ENCODE measurements at places on chromosomes 12 and 14. TPM values are rescaled to one million over a fixed set of nuclear protein-coding genes. Genes with fewer than 3 reads are reported as not detected.

The WNT1 gene
- not detected for total RNA-seq

The RERGL gene
- 6.3 TPM for total RNA-seq

The LRP1-AS gene
- not detected for total RNA-seq

The VAMP1 gene
- total RNA-seq = 19.0 TPM

The C12orf60 gene
- 0.87 TPM for total RNA-seq

The RPGRIP1 gene
- 0.90 TPM for total RNA-seq

The PRH2 gene
- 14.4 TPM for total RNA-seq

The JAG2 gene
- total RNA-seq = 7.4 TPM

- no peaks in the 10 kb centered on the region for H3K4me1 ChIP-seq
- DNase-seq = no peak
- H3K27me3 ChIP-seq = no peaks in the 10 kb centered on the region
- H3K27ac ChIP-seq = no peak overlapping the region
- H3K36me3 ChIP-seq = peaks cover 9% of the 10 kb centered on the region
These were observed 107.9 kb downstream of the TRAFD1 start for GRCh38 chr12:112233242-112233641.

- H3K27ac ChIP-seq = no peak overlapping the region
- no peaks in the 10 kb centered on the region for H3K4me1 ChIP-seq
- DNase-seq = no peak
- no peaks in the 10 kb centered on the region for H3K27me3 ChIP-seq
These were observed 476.6 kb downstream of the DIO2 start for GRCh38 chr14:79734656-79735055.

DNA sequence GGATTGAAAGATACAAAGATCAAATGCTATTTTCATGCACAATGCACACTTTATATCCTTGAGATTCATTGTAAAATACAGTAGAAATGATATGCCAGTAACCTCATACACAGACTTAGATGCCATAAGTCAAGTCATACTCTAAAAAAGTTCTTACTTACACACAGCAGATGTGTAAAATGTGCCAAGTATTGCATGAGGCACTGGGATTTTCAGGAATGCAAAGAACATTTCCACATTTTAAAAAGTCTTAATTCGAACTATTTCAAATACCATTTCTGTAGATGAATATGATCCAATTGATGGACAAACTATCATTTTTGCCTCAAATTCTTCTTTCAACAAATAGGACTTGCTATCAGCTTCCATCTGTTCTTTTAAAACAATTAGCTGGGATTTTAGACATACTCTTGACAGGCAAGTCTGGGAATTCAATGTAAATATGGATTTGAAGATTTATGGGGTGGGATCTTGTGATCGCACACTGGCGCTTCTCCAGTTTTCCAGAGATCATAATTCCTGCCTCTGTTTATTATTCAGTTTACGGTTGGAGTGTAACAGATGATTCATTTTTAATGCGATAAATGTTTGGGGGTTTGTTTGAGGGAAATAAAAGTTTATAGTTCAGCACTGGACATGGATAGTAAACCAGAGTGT lies 183.8 kb downstream of the PAX9 start:
- no peak for DNase-seq
- no peaks in the 10 kb centered on the region for H3K27me3 ChIP-seq
- no peak overlapping the region for H3K4me3 ChIP-seq

- no peak for DNase-seq
- no peaks in the 10 kb centered on the region for H3K27me3 ChIP-seq
- no peaks in the 10 kb centered on the region for H3K36me3 ChIP-seq
These were observed 7.4 kb downstream of the CDKN1B start for GRCh38 chr12:12724421-12725085.

DNA sequence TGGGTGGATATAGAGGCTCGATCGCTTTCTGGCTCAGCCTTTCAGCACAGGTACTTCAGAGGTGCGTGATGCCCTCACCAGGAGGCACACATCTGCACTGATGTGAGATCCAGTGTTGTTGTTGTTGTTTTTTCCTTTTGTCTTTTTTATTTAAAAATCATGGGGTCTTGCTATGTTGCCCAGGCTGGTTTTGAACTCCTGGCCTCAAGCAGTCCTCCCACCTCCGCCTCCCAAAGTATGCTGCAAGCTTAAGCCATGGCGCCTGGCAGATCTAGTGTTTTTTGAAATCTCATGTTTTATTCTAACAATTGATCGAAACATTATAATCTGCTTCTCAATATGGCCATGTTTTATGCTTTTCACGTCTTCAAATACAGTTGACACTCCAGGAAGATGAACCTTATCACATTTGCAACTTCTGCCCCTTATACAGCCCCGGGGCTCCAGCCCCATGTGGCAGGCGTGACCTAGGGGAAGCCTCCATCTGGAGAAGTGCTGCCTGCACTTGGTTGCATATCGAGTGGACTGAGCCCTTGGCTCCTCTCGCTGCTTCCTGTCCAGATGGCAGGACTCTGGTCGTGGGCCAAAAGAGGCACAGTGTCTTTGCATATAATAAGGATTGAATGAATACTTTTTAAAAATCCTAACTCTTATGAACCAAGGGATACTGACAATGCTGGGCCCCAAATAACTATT lies 71.7 kb downstream of the TRAF3 start:
- H3K36me3 ChIP-seq = no peaks in the 10 kb centered on the region
- no peak for DNase-seq
- no peak overlapping the region for H3K4me3 ChIP-seq

- DNase-seq = no peak
- H3K27ac ChIP-seq = no peak overlapping the region
- peaks cover 21% of the 10 kb centered on the region for H3K27me3 ChIP-seq
- H3K4me1 ChIP-seq = peaks cover 53% of the 10 kb centered on the region
These were observed 8.5 kb downstream of the DHH start for GRCh38 chr12:49086116-49086515.

DNA sequence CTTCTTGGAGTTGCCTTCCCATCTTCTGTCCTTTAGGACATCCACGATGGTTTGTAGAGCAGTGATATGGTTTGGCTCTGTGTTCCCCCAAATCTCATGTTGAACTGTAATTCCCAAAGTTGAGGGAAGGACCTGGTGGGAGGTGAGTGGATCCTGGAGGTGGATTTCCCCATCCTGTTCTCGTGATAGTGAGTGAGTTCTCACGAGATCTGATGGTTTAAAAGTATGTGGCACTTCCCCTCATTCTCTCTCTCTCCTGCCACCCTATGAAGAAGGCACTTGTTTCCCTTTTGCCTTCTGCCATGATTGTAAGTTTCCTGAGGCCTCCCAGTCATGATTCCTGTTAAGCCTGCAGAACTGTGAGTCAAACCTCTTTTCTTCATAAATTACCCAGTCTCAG lies 99.2 kb downstream of the BRMS1L start:
- H3K27ac ChIP-seq = no peak overlapping the region
- no peaks in the 10 kb centered on the region for H3K36me3 ChIP-seq
- DNase-seq = no peak

GRCh38 chr12:18492372-18493025 lies 231.2 kb downstream of the PIK3C2G start:
- H3K27ac ChIP-seq = no peak overlapping the region
- H3K4me1 ChIP-seq = no peaks in the 10 kb centered on the region
- no peaks in the 10 kb centered on the region for H3K27me3 ChIP-seq
- no peaks in the 10 kb centered on the region for H3K36me3 ChIP-seq

GRCh38 chr12:69345742-69346141 lies 2.4 kb upstream of the LYZ start:
- DNase-seq = no peak
- H3K4me3 ChIP-seq = no peak overlapping the region
- no peaks in the 10 kb centered on the region for H3K36me3 ChIP-seq
- no peaks in the 10 kb centered on the region for H3K4me1 ChIP-seq

DNA sequence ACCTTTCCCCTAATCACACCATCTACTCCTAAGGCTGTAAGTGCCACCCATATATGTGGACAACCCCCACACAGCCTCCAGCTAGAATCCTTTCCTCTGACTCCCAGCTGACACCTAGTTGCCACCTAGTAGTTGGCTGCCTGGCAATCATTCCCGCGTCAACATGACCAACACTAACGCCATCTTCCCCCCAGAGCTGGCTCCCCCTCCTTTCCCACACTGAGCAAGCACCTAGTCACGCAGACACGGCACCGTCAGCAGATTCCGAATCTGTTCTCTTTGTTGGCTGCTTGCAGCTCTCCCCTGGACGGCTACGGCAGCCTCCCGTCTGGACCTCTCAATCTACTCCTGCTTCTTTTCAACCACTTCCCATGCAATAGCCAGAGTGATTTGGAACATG lies 27.7 kb downstream of the UBR7 start:
- DNase-seq = no peak
- peaks cover 5% of the 10 kb centered on the region for H3K36me3 ChIP-seq
- H3K4me3 ChIP-seq = no peak overlapping the region

DNA sequence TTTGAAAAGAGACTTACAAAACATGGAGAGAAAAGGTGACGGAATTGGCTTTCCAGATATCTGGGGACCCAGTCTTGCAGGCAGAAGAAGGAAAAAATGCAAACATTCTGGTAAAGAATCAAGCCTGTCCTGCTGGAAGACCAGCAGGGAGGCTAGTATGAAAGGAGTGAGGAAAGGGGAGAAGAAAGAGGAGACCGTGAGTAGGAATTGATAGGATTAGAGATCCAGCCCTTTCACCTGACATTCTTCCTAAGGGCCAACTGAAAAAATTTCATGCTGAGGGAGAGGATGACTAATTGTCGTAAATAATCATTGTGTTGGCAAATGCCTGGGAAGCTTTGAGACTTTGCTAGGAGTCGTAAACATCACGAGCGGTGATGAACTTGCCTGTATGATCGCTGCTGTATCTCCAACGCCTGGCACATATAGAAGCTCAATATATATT lies 12.1 kb downstream of the BHLHE41 start:
- H3K4me1 ChIP-seq = peaks cover 49% of the 10 kb centered on the region
- H3K4me3 ChIP-seq = no peak overlapping the region
- H3K27me3 ChIP-seq = no peaks in the 10 kb centered on the region
- H3K27ac ChIP-seq = no peak overlapping the region
- DNase-seq = no peak

- no peaks in the 10 kb centered on the region for H3K36me3 ChIP-seq
- no peak for DNase-seq
- H3K27ac ChIP-seq = no peak overlapping the region
- no peaks in the 10 kb centered on the region for H3K27me3 ChIP-seq
- H3K4me3 ChIP-seq = no peak overlapping the region
These were observed 146.1 kb downstream of the C12orf75 start for GRCh38 chr12:105476616-105477015.

GRCh38 chr14:72855913-72856312 lies 38.0 kb downstream of the DPF3 start:
- no peak for DNase-seq
- no peaks in the 10 kb centered on the region for H3K4me1 ChIP-seq
- no peak overlapping the region for H3K4me3 ChIP-seq
- H3K27ac ChIP-seq = no peak overlapping the region
- H3K27me3 ChIP-seq = no peaks in the 10 kb centered on the region
- no peaks in the 10 kb centered on the region for H3K36me3 ChIP-seq

- H3K4me3 ChIP-seq = no peak overlapping the region
- no peak for DNase-seq
- H3K36me3 ChIP-seq = no peaks in the 10 kb centered on the region
- peaks cover 6% of the 10 kb centered on the region for H3K4me1 ChIP-seq
- H3K27ac ChIP-seq = no peak overlapping the region
These were observed 15.3 kb downstream of the FOXN3 start for GRCh38 chr14:89401761-89402160.

DNA sequence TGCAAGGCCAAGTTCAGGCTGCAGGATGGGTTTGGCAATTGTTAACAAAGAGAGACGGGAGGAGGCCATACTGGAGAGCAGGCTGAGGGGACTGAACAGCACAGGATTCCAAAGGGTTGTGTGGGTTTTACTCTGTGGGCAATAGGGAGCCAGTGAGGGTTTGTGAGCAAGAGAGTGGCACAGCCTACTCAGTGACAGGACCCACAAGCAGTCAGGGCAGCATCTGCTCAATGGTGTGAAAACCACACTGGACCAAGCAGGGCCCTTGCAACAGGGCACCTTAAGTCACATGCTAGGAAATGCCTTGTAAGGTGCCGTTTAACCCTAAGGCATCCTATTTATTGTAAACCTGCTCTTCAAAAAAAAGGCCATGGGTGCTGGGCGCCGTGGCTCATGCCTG lies 22.0 kb downstream of the SYNE3 start:
- H3K27me3 ChIP-seq = no peaks in the 10 kb centered on the region
- no peak overlapping the region for H3K4me3 ChIP-seq
- no peaks in the 10 kb centered on the region for H3K36me3 ChIP-seq
- DNase-seq = no peak
- H3K4me1 ChIP-seq = peaks cover 69% of the 10 kb centered on the region

GRCh38 chr12:109982210-109982609 lies 14.0 kb downstream of the GIT2 start:
- no peaks in the 10 kb centered on the region for H3K27me3 ChIP-seq
- peaks cover 100% of the 10 kb centered on the region for H3K36me3 ChIP-seq
- no peak overlapping the region for H3K27ac ChIP-seq
- H3K4me3 ChIP-seq = no peak overlapping the region
- H3K4me1 ChIP-seq = no peaks in the 10 kb centered on the region
- no peak for DNase-seq

- no peaks in the 10 kb centered on the region for H3K36me3 ChIP-seq
- DNase-seq = no peak
- no peaks in the 10 kb centered on the region for H3K27me3 ChIP-seq
- no peak overlapping the region for H3K27ac ChIP-seq
- H3K4me3 ChIP-seq = no peak overlapping the region
These were observed 37.4 kb downstream of the GAS2L3 start for GRCh38 chr12:100610666-100611430.

DNA sequence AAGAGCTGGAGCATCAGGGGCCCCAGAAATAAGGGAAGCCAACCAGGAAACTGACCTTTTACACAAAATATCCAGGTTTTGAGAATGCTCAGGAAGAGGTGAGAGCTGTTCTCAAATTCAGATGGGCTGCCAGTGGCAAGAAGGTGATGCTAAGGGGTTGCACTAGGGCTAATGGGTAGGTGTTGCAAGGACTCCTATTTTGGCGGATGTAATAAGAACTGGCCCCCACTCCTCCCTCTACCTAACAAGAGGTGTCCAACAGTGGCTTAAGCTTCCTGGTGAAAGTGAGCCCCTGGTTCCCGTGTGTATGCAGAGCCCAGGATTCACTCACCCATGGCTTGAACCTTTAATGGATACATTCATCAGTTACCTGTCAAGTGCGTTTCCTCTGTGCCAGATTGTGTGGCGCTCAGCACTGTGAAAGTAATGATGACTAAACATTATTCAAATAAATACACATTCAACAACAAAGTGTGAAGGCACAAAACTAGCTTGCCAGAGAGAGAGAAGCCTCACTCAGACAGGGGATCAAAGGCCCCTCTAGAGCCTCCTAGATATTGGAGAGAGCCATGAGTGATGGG lies 705 bp upstream of the CHGA start:
- no peak overlapping the region for H3K27ac ChIP-seq
- DNase-seq = no peak
- H3K4me1 ChIP-seq = no peaks in the 10 kb centered on the region
- no peak overlapping the region for H3K4me3 ChIP-seq
- H3K36me3 ChIP-seq = no peaks in the 10 kb centered on the region
- H3K27me3 ChIP-seq = peaks cover 25% of the 10 kb centered on the region

Data from tibial nerve (tissue), 4 donors.